ENCODE measurements at places on chromosomes 4 and X.

GRCh38 chrX:124592744-124593143 lies 246.4 kb downstream of the SH2D1A start:
- DNase-seq = no peak

DNA sequence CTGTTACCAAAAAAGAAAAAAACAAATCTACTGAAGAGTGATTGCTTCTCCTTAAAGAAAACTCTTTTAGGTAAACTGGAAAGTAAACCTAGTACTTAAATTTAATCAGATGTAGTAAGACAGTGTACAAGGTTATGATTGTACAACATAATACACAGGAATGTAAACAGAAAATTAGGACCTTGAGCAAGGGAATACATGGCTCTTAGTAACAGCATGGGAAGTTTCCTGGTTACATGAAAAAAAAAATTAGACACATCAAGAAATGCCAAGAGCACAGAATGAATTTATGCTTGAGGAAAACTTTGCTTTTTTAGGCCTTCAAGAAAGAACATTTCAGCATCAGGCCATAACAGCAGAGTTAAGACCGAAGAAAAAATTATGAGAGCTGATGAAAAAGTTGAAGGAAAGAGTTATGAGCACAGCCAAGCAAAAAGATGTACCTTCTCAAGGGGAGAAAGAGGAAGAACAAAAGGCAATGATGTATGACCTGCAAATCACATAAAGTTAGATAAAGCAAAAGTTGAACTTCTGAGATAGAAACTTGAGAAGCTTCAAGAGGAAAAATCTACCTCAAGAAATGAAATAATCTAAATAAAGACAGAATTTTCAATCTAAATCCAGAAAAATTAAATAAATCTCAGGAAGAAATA lies 311.6 kb downstream of the GALNTL6 start:
- no peak for DNase-seq

- no peak for DNase-seq
Observed at GRCh38 chr4:138035781-138036258, 206.3 kb downstream of the SLC7A11 start.

- DNase-seq = no peak
Observed at GRCh38 chrX:153585827-153586226, 13.1 kb downstream of the CCNQ start.

- no peak for DNase-seq
Observed at GRCh38 chr4:187077744-187078401, 354.2 kb upstream of the FAT1 start.

GRCh38 chrX:49167740-49168108 lies 4.0 kb upstream of the PLP2 start:
- DNase-seq = no peak

Measured in renal cortex interstitium (tissue), 15 donors.